Stimulated activated CD4-positive, alpha-beta T cell treated with anti-CD3 and anti-CD28 coated beads, Interleukin-1b, Interleukin-23, amount 100 ng/mL, for 1 hour (primary cell): ENCODE measurements at places on chromosomes 3 and 15.

- DNase-seq: no peak
These were observed 165.5 kb upstream of the CBLB start for GRCh38 chr3:106034313-106034712.

DNA sequence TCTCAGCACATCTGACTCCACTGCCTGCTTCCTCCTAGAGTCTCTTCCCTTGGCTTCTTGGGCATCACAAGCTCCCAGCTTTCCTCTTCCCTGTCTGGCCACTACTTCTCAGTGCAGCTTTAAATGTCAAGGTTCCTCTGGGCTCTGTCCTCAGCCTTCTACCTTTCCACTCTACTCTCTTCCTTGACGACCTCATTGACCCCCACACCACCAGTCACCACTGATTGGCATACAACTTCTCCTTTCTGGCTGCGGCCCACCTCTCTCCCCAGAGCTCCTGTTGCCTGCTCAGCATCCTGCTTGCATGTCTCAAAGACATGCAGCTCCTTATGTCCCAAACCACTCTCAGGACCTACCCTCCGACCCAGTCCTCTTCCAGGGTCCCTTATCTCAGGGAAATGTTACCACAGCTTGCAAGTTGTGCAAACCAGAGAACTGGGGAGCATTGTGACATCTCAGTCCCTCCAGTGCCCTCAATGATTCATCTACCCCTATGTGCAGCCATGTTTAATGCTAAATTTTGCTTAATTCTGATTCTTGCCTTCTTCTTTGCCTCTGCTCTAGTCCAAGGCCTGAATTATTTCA is 49.9 kb downstream of the TRPM1 start:
- no peak for DNase-seq

DNA sequence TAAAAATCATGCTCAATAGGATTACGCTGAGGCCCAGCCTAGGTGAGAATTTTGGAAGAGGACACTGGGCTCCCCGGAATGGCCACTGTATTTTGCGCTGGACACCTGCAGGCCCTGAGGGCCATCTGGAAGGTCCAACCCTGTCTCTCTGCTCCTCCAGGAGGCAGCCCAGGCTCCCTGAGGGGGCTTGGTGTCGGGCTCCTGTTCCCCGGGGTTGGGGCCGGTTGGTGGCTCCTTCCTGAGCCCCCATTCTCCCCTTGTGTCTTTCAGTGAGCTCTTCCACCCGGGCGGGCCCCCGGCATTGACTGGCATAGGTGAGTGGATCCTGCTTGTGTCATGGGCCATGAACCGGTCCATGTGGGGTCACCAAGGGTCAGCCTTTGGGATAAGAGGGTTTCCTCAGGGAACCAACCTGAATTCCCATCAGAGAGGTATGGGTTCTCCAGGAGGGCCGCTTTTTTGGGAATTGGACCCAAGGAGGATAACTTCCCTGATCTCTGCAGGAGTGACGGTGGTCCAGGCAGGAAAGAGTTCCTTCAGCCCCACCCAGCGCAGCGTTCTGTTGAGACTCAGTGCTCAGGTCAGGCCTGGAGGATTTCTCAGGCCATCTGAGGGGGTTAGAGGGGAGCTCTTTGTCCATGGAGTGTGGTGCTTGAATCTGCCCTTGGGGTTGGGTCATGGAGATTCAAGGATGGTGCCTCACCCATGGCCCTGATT is 187.8 kb downstream of the UBE3A start:
- no peak for DNase-seq

DNA sequence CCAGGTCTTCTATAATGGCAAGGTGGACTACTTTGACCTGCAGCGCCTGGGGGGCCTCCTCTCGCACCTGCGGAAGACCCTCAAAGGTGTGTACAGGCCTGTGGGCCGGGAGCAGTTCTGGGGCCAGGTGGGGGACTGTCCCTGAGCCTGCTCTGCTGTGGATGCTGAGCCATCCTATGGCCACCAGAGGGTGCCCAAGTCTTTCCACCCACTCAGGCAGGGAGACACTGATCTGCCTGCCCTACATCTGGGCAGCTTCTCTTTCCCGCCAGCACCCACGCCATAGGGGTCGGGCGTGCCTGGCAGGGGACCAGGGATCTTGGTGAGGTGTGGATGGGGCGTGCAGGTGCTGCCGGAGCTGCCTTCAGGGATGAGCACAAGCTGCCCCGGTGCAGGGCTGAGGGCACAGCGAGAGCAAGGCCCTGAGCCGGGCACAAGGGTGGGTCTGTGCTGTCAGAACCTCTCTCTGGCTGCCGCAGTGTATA is 14.1 kb downstream of the RNF123 start:
- peak; percentile 31 for DNase-seq

- DNase-seq: no peak
These were observed 217.9 kb downstream of the SNRPN start for GRCh38 chr15:25172691-25173090.

DNA sequence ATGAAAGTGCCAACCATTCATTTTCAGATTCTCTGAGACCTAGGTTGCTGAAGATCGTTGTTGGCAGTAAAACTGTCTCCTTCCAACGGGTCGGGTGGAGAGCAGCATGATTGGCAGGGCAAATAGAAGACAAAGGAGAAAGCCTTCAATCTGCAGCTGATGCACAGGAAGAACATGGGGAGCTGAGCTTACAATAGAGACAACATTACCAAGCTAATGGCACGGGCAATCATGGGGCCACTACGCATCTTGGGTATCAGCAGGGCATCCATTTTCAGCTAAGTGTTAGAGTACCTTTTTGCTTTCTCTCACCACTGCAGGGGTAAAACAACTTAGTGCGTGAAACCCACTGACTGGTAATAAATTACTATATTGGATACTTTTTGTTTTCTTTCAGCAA is 114.8 kb downstream of the WDR72 start:
- no peak for DNase-seq

DNA sequence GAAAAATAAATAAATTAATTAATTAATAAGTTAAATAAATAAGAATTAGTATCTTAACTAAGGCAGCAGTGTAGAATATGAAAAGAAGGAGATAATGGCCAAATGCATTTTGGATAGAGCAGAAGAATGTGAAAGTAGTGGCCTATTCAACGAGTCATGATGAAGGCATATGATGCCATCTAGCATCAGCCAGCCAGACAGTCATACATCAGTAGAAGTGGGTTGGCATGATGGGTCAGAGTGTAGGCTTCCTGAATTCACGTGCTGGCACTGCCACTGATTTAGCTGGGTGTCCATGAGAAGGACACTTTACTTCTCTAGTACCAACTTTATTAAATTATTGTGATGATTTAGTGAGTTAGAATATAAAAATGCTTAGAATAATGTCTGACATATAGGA is 256.1 kb upstream of the ARPP21 start:
- no peak for DNase-seq

DNA sequence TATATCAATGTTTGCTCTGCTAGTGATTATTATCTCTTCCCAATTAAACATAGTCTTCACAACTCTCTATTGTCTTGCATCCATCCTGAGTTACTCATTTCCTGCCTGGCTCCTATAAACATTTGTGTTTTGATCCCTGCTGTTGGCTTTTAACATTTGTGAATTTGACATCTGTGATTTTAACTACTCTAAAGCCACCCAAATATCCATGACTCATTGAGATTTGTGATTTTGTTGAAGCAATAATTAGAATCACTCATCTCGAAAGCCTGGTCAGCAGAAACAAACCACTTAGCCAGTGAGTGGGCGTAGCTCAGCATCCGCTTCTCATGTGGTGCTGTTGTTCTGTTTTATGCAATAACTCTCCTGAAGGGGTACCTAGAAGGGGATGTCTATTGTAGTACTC is 174.3 kb upstream of the ZBTB20 start:
- DNase-seq: no peak

GRCh38 chr3:170200987-170201386 is 19.5 kb upstream of the PHC3 start:
- DNase-seq: no peak

DNA sequence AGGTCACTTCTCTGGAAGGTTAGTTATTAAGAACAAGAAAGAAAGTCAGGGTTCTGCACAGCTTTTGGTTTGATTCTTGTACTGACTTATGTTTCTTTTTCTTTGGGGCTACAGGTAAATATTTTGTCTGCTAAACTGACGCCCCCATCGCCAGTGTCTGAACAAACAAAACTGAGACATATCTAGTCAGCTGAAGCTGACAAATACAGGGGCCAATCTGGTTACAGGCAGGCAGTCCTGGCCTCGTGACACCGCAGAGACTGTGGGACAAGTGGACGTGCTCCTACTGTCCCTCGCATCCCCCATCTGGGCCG is 4.6 kb upstream of the RPL14 start:
- DNase-seq: no peak

DNA sequence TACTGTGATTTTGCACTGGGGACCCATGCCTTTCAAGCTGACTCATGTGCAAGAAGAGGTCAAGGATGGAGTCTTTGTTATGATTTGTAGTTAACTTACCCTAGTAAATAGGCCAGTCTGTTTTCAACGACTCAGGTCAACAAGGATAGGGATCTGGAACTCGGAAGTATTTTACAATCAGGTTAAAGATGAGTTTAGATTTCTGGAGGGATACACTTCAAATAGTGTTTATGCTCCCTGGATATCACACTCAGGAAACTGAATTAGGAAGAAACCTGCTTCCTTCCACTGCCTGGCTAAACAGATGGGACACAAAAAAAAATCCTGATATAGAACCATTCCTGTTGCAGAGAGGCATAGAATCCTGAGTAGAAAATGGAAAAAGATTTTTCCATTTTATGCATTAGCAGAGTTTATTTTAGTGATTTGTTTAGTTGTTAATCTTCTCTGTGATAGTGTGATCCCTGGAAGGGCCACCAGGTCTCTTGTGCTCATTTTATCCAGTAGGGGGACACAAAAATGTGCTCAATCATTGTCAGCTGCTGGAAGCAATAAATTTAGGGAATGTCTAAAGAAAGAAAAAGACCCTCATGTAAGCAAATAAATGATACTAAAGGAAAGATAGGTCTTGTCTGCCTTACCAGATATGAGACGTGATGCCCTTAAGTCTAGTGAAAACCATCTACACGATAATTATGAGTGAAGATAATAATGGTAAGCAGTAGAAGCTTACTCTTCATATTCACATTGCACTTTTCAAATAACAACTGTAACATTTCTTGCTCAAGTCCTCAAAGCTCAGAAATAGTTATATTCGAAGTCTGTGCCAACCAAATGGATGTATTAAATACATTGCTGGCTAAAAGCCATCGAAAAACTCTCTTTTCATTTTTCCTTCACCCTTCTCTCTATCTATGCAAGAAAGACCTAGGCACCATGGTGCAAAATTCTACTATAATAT is 452.1 kb upstream of the KCNMB2 start:
- DNase-seq: no peak

DNA sequence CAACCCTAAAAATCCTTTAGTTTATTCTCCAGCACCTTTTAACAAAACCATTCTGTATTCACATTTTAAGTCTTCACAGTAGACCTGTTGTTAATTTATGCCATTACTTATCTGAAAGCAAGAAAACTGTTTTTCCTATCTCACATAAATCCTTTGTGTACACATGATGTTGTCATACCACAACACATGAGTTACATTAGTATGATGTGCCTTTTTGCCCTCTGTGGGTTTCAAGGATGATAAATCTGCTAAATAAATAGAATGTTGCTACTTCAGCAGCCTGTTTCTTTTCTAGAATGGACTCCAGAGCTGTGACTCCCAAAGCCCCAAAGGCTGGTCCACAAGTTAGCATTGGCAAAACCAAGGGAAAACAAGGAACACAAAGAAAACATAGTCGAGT is 151.6 kb downstream of the SERPINI1 start:
- DNase-seq: no peak

- no peak for DNase-seq
These were observed 41.4 kb downstream of the CHSY1 start for GRCh38 chr15:101210466-101210865.

DNA sequence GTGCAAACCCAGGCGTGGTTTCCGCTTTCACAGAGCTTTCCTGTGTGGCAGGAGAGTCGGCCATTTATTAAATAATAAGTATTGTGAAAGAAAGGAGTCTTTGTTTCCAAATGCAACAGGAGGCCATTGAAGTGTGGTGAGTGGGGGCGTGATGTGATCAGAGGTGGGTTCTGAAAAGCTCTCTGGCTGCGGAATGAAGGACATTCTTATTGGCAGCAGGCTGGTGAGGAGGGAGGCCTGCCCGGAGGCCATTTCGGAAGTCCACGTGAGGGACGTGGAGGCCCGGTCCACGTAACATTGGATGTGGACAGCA is 11.1 kb downstream of the ARNT2 start:
- DNase-seq: no peak

GRCh38 chr3:9582332-9582731 is 28.7 kb upstream of the LHFPL4 start:
- DNase-seq: no peak

DNA sequence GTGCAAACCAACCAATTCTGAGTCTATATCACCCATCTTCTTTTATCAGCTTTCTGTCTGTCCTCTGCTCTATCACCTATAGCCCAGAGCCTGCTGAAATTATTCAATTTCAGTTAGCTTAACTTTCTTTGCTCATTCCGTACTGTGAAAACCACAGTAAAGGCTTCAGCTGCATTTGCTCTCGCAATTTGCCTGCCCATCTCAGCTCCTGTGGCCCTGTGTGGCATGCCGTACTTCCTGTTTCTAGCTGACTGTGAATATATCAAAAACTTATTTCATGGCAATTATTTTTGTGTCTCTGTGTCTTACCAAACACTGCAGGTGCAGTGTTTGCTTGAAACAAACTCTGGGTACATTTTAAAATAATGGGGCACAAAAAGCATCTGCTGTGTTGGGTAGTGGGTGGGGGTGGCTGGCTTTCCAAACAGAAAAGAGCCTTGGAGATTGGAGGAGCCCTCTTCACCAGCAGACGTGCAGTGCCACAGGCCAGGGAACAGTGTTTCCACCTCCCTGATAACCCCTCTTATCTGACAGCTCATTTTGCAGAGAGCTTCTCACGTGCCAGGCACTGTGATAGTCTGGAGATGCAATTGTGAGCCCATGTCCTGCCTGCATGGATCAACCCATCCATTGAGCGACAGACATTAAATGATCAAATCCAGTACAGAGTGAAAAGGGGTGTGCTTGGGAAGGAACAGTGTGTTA is 45.2 kb downstream of the GASK1A start:
- no peak for DNase-seq

DNA sequence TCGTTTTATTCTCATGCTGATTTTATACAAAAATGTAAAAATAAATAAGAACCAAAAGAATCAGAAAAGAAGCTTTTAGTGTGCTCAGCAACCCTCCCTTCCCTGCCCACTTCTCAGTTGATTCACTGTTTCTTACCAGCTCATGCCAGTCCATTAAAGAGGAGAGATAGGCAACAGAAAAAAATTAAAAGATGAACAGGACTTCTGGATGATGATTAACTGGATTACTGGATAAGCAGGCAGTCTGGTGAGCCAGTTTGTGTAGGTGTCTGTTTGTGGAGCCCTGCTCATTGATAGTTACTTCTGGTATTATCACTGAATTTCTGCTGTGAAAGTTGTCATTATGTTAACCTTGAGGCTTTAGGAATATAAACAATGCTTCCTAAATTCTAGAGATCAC is 15.1 kb upstream of the GPR171 start:
- no peak for DNase-seq

- DNase-seq: no peak
These were observed 210.0 kb upstream of the PPP2R3A start for GRCh38 chr3:135755330-135756105.
